ENCODE measurements at places on chromosomes 1 and 21.
A peak's percentile ranks its signal among the peaks of the same experiment; 100 is the strongest.

- DNase-seq = no peak
These were observed 74.7 kb upstream of the AKT3 start for GRCh38 chr1:243924588-243925349.

DNA sequence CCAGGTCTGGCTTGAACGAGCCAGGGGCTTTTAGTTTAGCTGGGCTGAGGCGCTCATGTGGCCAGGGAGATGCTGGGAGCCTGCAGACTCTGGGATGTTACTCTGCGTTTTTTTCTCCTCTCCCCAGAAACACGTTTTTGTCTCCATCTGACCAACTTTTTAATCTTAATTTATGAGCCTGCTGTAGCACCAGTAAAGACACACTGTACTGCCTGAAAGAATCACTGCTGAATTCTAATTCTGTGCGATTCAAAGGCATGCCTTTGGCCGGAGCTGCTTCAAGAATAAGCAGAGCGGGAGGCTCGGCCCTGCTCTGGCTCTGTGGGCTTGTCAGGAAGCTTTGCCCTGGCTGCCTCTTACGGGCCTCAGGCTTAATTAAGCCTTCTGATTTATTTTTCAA lies 129.5 kb downstream of the CAMTA1 start:
- DNase-seq = no peak

DNA sequence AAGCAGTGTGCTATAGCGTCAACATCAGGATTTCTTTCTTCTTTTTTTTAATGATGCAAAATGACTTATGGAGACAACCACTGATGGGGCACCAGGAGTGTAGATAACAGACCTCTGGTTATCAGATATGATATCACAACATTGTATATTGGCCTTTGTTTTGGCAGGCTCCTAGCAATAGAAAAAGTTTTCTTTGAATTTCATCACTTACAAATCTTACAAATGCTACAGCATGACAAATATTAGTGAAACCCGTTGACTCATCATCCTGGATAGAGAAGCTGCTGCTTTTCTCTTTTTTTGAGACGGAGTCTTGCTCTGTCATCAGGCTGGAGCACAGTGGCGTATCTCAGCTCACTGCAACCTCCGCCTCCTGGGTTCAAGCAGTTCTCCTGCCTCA lies 92.9 kb downstream of the LTN1 start:
- DNase-seq = no peak

- no peak for DNase-seq
These were observed 16.5 kb upstream of the EPHB2 start for GRCh38 chr1:22694172-22694571.

DNA sequence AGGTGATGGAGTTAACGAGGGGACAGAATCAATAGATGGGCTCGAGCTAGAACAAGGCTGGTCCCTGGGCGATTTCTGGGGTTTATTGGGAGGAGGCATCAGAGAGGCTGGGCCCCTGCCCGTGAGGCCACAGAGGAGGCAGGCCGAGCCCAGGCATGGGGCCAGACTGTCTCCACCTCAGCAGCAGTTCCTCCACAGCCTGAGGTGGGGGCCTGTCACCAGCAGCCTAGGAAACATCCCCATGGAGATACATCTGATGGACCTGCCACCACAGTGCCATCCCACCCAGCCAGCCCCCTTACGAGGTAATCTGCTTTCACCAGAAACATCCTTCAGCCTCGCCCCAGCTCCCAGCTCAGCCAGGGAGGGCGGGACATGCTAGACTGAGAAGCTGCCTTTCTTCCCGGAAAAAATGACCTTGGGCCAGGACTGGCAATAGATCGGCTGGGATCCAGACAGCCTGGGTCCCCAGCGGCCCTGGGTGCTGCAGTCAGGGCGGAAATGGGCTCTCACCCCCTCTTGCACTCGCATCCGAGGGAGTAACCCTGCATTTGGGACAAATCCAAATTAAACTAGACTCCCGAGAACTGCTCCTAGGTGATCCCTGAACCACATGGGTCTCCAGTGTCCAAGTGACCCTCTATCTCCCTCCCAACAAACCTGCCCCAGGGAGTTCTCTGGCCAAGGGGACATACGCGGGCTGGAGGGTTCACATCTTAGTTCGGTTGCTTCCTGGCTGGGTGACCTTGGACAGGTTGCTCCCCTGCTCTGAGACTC lies 10.0 kb upstream of the EPHA8 start:
- DNase-seq = no peak

- DNase-seq = no peak
These were observed 48.9 kb downstream of the PRKCZ start for GRCh38 chr1:2098839-2099785.

DNA sequence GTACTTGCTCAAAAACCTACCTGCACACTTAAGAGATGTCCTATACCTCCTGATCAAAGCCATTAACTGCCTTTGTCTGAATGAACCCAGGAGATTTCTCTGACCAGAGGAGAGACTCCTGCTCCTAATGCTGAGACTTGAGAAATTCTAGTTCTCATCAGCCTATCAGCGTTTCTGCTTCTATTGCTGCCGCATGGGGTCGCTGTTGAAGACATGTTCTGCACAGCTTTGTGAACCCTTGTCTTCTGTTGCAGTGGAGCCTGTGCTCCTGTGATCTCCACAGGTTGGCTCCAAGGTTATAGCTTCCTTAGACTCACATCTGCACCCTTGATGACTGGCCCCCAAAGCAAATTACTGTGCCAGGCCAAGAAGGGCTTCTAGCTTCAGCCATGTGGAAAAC lies 40.2 kb downstream of the EDN2 start:
- no peak for DNase-seq

GRCh38 chr1:16967095-16967575 lies 13.3 kb downstream of the MFAP2 start:
- peak; percentile 14 for DNase-seq

DNA sequence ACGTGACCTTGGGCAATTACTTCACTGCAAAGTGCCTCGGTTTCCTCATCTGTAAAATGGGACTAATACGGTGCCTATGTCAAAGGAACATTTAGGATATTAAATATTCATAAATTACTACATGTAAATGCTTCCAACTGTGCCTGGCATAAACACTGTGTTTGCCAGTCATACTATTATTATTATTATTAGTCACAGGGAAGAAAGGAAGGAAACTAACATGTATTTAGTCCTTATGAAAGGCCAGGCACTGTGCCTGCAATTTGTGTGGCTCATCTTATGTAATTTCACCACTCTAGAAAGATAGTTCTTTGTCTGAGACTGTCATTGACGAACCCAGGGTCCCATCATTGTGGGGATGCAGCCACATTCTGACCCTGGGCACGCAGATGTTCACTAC lies 45.0 kb downstream of the EPHB2 start:
- DNase-seq = no peak

GRCh38 chr1:208990456-208990855 lies 593.1 kb upstream of the CAMK1G start:
- no peak for DNase-seq

GRCh38 chr1:111717450-111717849 lies 21.7 kb downstream of the INKA2 start:
- DNase-seq = no peak

DNA sequence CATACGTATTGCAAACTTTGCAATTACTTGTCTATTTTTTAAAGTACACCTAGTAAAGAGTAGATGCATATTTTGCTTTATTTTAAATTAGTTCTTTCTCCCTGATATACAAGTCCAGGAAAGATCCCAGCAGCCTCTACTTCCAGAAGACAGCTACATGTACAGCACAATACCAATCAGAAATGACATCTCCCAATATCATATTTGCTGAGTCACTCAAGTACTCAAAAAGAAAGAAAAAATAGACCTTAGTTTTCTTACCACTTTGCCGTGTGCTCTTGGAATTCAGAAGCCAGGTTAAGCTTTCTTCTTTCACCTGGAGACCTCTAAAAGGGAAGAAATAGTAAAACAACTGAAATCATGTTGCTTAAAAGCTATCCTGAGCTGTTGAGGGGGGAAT lies 412.6 kb upstream of the RUNX1 start:
- no peak for DNase-seq

GRCh38 chr1:89883030-89883379 lies 62.2 kb downstream of the LRRC8D start:
- no peak for DNase-seq

GRCh38 chr1:40820911-40821693 lies 37.5 kb downstream of the KCNQ4 start:
- DNase-seq = no peak

DNA sequence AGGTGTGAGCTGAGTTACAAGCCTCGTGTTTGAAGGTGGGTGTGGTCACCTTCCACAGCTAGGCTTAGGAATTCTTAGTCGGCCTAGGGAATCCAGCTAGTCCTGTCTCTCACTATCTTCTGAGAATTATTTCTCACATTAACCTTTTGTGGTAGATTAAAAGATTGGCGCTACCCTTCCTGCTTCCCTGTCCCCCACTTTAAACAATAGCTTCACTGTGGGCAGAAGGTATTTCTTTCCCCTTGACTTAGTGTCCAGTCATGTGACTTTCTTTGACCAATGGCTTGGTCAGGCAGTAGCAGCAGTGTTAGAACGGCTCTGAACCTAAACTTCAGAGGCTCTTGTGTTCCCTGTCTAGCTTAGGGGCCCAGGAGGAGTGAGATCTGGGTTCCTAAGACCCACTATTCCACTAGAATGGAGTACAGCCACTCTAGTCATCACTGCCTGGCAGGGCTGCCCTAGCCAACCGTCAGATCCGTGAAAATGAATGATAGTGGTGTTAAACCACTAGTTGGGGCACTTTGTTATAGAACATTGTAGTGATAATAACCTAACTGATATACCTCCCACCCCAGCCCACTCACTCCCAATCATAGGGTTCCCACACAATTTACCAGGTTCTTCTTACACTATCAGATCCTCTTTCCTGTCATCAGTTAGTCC lies 13.9 kb upstream of the C1orf141 start:
- no peak for DNase-seq

DNA sequence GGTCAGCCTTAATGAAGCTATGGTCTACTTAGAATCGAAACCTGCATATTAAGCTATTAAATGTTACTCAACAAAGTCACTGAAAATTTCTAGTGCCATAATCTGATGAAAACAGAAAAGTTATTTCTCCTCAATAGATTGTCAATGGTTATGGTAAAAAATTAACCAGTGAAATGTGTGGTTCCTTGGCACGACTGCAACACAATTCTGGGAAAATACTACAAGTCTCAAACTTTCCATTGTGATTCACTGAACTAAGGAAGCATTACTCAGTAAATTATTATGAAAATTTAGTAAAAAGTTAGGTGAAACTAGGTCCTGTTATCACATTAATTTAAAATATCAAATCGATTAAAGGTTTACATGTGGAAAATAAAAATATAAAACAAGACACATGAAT lies 12.8 kb upstream of the OR2T10 start:
- DNase-seq = no peak

DNA sequence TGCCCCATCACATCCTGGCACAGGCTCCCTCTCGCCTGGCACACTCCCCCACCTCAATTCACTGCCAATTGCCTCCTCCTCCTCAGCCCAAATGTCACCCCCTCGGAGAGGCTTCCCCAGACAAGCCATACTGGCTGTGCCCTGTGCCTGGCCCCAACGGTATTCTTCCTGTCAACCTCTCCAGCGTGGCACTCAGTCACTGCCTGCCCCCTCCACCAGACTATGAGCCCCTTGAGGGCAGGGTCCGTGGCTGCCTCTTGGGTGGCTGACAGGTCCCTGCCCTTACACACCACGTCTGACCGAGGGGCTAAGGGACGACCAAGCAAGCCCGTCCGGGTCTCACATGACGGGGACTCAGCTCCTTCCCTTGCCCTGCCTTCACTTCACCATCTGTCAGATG lies 74.9 kb downstream of the MRPL37 start:
- no peak for DNase-seq

DNA sequence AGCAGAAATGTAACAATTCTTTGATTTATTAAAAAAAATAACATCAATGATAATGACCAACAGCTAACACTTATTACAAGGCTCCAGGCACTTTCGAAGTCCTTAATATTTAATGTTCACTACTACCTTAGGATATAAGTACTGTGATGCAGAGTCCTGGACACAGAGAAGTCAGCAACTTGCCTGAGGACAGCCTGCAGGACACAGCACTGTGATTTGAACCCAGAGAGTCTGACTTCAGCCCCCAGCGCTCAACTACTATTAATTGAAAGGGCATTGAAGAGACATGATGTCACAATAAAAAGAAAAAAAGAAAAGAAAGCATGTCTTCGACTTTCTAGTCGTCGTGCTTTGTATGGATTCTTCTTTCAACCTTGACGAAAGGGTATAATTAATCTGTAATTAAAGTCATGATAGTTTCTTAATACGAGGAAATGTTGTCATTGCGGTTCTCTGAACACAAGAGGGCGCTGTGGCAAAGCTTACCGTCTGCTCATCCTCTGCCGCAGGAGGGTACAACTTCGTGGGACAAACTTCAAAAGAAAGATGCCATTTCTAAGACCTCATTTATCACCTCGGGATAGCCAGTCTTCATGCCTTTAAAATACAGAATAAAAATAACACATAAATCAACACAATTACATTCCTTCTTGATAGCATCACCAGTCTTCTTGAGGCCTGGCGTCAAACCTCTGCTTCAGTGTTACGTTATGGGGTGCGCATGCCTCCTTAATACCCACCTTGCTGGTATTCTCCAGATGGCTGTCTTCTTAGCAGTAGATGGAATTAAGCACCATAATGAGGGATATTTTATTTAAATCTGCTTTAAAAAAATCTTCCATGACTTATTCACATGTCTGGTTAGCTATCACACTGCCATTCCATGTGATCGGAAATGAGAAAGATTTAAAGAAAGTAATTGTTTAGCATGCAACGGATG lies 240.1 kb downstream of the DISC1 start:
- peak; percentile 63 for DNase-seq

- no peak for DNase-seq
These were observed 11.8 kb downstream of the TMEM35B start for GRCh38 chr1:34973326-34973725.

DNA sequence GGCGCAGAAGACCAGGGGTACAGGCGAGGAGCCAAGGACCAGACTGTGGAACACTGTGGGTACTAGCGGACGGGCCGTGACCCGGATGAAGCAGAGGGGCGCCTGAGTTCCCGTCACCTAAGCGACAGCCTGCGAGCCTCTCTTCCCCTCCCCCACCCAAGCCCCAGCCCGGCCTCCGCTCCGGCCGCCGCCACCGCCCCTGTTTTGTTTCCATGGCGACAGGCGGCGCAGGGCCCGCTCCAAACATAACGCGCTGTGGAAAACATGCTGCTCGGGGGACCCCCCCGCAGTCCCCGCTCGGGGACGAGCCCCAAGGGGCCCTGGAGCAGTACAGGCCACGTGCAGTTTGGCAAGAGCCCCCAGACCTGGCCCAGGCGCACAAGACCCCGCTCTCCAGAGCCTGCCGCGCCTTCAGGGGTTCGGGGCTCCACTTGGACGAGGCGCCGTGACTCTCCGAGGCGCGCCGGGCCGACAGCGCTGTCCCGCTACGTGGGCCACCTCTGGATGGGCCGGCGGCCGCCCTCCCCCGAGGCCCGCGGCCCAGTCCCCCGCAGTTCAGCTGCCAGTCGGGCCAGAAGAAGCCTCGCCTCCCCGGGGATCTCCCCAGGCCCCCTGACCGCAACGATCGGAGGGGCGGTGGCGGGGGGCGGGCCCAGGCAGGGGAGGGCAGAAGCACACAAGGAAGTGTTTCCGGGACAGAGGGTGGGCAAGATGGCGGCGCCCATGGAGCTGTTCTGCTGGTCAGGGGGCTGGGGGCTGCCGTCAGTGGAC lies at the start of gene MTX1:
Gene MTX1 (plus strand): TSS at position 155 of the 771 bp plus-strand sequence. CDS start 110 bp downstream, at position 265.
- DNase-seq = peak; percentile 94

All from SHP77 (cell line).